RPMI8226 (cell line): ENCODE measurements at places on chromosomes 11 and 22.

DNA sequence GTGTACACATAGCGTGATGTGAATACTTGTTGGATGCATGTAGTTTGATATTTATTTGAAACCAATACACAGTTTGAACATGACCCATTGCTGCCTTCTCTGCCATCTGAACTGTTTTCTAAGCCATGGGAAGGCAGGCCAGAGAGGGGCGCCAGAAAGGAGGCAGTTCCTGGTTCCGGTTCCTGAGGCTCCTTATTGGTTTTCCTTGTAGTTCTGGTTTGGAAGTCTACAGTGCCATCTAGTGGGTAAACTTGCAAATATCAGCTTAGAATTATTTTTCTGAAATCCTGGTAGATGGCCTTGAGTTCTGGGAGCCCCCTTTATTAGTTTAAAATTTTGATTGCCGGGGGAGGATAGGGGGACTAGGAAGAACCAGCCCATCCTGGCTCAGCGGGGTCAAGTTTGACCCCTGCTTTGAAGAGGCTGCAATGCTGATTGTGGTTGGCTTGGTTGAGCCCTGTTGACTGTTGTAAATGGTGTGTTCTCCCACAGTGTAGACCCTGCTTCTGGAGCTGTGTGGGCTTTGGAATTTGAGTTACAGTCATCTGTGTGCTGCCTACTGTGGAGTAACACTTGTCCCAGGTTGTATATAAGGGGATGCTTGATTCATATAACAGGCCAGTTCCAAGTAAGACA, 48.4 kb downstream of the GRAMD1B start:
- peak; percentile 45 for DNase-seq

GRCh38 chr11:78428266-78428636, 10.6 kb upstream of the GAB2 start:
- DNase-seq = no peak

GRCh38 chr11:78818201-78818600, 243.5 kb upstream of the NARS2 start:
- no peak for DNase-seq

- DNase-seq = no peak
Measured at GRCh38 chr11:75349521-75350116, 1.8 kb downstream of the ARRB1 start.

- no peak for DNase-seq
Measured at GRCh38 chr22:40665312-40665711, 14.0 kb upstream of the MCHR1 start.

DNA sequence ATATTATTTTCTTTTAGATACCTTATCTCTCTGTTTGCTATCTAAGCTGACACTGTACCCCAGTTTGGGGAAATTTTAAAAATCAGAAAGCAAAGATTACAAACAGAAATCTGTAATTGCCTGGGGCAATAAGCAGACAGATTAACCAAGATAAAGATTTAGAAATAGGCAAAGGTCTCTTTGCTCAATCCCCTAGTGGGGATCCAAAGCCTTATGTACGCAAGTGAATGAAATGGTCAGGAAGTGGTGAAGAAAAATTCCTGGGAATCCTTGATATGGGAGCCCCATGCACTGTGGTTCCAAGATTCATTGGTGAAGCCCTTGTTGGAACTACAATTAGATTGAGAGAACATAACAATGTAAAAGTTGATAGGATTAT, 139.5 kb upstream of the GUCY1A2 start:
- DNase-seq = no peak
